ENCODE measurements at places on chromosomes 5 and 9.

DNA sequence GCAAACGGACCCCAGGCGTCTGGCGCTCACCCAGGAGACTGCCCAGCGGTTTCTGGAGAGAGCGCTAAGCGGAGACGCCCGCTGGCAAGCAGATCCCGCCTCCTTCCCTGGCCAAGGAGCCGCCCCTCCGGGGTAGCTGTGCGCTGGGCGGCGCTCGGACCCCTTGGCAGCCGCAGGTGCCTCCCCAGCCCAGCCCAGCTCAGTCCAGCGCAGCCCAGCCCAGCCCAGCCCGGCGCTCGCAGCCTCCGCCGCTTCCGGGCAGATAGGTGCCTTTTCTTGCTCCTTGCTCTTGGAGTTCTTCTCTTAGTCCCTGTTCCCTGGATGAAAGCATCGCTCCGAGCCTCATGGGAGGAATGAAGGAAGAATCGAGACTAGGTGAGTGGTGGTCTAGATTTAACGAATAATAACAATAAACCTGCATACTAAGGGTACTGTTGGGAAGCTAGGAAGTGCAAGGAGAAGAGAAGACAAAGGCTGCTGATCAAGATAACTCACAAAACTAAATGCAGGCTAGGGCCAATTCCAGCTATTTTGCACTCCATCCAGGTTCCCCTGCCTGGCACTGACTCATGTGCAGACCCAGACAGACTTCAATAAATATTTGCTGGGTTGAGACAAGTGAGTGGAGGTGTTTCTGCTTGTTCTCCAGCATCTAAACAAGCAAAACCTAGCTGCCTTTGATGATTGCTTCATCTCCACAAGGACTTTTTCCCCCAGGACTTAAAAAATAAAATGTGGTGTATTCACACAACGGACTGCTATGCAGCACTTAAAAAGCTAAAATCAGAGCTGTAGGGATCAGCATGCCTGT lies at the start of gene STK32A:
TSS of gene STK32A (plus strand) at position 202 of the 811 bp plus-strand sequence. CDS start 4,609 bp downstream, outside the sequence.
- DNase-seq, result no peak

GRCh38 chr5:126948011-126948355 lies 82.4 kb downstream of the MARCHF3 start:
- no peak for DNase-seq

GRCh38 chr9:135995816-135996215 lies 34.6 kb upstream of the UBAC1 start:
- DNase-seq, result no peak

- DNase-seq, result no peak
Measured at GRCh38 chr9:128972956-128973355, 25.5 kb downstream of the NUP188 start.

DNA sequence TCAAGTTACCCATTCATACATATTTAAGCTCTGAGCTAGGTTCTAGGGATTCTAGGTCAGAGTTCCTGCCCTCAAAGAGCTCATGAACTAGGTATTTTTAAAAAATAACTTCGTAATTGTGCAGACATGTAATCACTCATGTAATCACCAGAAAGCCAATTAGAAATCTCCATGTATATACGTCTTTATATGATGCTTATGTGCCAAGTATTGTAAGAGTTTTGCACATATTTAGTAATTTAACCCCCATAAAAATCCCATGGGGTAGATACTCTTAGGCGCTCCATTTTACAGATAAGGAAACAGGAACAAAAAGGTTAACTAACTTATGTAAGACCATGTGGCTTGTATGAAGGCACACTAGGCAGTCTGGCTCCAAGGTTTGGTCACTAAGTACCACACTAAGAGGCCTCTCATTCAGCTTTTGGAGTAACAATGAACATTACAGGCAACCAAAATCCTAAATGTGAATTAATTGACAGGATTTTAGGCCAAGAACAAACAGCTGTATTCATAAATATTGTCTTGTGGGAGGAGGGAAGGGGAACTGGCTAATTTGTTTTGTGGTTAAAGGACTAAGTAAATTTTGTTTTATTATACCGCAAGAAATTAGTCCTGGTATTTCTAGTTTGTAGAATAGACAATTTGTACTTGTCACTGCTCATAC lies 1.7 kb upstream of the OTULINL start:
- DNase-seq, result no peak

- DNase-seq, result no peak
Measured at GRCh38 chr9:101736717-101737116, 1.7 kb downstream of the GRIN3A start.

- DNase-seq, result no peak
Measured at GRCh38 chr9:138077126-138077525, 199.5 kb downstream of the CACNA1B start.

GRCh38 chr5:103228588-103228987 lies 30.0 kb upstream of the MACIR start:
- DNase-seq, result no peak

DNA sequence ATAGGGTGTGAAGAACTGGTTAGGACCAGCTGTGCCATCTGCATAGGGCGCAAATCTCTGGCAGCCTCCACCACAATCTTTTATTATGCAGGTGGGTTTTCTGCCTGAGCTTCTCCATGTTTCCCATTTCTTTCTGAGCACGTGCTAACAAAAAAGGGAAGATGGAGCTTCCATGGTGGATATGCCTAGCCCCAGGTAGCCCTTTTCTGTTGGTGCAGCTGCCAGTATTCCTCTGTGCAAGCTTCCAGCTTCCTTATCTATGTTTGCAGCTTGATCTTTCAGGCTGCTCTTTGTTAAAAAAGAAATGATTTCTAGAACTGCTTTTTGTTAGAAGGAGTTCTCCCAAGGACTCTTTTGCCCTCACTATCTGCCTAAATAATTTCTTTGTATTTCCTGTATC lies 95.0 kb upstream of the EPB41L4A start:
- DNase-seq, result no peak

DNA sequence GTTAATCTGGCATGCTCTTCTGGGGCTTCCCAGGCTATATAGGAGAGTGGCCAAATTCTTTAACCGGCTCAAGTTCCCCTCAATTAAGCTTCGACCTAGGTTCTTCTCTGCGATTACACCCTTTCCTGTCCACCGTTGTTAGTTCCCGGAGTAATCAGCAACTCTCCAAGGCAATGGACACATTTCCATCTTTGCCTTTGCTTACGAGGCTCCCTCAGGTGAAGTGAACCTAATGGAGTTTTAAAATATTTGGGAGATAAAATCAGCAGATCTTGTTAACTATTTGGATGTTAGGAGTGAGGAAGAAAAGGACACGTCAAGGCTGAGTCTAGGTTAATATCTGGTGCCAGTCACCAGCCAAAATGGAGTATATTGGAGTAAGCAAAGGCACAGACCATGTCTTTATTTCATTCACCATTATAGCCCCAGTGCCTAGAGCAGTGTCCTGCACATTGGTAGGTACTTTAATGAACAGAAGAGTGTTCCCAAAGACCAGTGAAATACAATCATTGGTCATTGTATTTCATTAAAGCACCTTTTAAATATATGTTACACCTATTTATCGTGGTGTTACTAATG lies 515 bp downstream of the UTP15 start:
- no peak for DNase-seq

DNA sequence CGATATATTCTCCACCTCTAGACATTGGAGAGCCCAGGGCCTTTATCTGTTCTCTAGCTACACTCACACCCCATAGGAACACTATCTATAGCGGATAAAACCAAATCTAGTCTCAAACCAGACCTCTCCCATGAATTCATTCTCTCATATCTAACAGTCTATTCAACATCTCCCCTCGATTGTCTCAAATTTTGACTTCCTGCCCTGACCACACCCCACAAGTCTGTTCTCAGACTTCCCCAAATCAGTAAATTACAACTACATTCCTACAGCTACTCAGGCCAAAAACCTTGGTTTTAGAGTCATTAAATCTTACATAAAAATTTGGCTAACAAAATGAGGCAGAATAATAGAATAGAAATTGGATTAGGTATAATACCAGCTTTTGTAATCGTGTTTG lies 12.5 kb upstream of the SLC1A3 start:
- DNase-seq, result no peak

DNA sequence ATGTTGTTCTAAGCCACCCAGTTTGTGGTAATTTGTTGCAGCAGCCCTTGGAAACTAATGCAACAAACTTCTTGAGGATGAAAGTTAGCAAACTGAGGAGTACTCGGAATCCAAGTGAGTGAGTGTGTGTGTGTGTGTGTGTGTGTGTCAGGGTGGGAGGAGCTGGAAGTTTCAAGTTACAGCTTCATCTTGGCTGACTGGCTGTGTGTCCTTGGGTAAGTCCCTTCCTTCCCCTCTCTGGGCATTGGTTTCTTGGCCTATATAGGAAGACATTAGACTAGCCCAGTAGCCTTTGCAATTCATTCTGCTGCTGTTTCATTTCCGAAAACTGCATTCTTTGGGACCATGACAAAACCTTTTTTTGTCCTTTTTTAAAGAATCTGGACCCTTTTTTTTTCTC lies 157.2 kb downstream of the MELK start:
- DNase-seq, result no peak

DNA sequence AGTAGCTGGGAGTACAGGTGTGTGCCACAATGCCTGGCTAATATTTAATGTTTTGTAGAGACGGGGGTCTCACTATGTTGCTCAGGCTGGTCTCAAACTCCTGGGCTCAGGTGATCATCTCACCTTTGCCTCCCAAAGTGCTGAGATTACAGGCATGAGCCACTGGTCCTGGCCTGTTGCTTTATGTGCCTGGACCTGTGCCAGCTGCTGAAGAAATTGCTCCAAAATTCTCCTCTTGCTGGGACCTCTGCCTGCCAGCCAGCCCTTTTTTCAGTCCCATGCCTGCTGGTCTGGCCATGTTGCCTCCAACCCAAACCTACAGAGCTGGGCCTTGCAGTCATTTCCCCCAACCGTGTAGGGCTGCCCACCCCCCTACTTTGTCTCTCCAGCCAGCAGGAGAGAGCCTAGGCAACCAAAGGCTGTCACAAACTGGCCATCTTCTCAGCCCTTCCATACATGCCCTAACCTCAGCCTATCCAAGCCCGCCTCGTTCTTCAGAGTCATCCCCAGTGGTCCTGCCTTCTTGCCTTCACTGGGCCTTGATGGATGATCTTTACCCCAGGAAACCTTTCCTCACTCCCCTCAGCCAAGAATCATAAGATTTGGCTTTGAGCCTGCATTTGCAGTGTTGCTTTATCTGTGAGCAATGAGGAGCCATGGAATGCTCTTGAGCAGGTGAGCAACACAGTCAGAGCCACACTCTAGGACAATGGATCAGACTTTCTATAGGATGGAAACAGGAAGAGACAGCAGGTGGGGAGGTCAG lies 27.4 kb upstream of the SYNPO start:
- DNase-seq, result no peak

GRCh38 chr9:33202018-33202417 lies 34.9 kb upstream of the B4GALT1 start:
- DNase-seq, result no peak

DNA sequence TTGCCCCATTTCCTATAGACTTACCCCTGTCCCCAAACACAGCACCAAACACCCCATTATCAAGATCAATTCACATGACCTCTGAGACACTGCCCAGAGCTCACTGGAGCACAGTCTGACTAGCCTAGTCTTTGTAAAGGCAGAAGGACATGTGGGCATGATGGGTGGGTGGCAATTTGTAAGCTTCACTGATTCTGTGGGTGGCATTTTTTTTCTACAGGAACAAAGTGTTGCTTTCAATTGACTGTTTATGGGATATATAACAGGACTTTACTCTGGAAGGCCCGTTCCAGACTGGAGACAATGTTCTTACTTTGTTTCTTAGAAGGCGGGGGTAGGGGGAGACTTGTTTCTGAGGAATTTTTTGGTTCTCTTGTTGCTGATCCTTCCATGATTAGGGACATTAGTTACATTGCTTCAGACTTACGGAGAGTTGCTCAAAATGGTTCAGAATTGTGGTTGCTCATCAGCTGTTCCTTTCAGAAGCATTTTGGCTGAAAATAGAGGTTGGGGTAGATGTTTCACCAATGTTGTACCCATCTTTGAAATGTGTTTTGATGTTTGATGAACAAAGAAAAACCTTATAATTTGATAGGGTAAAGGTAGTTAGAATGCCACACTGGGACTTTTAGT lies 20.2 kb downstream of the NNT start:
- DNase-seq, result no peak

All from activated T-cell treated with anti-CD3 and anti-CD28 coated beads, Interleukin-2, amount 50 U/mL, for 4 hours (primary cell).